ENCODE measurements at places on chromosomes 11 and 22.

- peak; percentile 94 for DNase-seq
Measured at GRCh38 chr22:30238661-30239487, 7.7 kb downstream of the LIF start.

GRCh38 chr11:60657888-60658287 lies 41.5 kb upstream of the MS4A8 start:
- DNase-seq = no peak

- peak; percentile 95 for DNase-seq
Measured at GRCh38 chr11:66510271-66510989, at the start of gene BBS1. Gene BBS1, plus strand, starts transcription at chr11:66510635. Its CDS starts 25 bp downstream, at chr11:66510660.

DNA sequence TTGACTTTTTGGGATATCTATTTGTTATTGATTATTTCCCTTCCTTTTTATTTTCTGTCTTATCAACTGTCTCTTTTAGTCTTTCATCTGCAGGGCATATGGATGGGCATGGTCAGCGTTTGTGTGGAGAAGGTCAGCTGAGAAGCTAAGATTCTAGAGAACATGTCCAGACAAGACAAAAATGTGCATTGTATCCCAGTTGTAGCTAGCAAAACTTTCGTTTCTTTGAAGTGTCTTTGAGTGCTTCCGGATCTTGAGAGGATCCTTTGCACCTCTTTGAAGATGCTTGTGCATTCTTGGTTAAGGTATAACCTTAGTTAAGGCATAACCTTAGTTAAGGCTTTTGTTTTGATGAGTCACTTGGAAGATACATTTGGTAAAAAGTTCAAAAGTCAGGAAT lies 329.9 kb upstream of the LRRC4C start:
- DNase-seq = no peak

DNA sequence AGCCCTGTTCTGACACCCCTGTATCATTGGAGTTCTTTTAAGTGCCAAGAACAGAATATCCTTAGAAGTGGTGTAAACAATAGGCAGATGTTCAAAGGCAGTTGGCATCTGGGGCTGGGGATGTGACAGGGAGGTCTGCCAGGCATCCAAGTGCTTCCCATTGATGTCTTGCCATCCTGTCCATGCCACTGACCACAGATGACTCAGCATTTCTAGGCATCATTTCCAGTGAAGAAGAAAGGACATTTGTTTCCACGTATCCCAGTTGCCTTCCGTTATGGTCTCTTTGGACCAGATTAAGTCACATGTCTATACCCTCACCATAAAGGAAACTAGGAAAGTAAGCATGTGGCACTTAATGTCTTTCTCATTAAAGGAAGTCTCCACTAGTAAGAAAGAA lies 76.7 kb upstream of the BARX2 start:
- no peak for DNase-seq

DNA sequence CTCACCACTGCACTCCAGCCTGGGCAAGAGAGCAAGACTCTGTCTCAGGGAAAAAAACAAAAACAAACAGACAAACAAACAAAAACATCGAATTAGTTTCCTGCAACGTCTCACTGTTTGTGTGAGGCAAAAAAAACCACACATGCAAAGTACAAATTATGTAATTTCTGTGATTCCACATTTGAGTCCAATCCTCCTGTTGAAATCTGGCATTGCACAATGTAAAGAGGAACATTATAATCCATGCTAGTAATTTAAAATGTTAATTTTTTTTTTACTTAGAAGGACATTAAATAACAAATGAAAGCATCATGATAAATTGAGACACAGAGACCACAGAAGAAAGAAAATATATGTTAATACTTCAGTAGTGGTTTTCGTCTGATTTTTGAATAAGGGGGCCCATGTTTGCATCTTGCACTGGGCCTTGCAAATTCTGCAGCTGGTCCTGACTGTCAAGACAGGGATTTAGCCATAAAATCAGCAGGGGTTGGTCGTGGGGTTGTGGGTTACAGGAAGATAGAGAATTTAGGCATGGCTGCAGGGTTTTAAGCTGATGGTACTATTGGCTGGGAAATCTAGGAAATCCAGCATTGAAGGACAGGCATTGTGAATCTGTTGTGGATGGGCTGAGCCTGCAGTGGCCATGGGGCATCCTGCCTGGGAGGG lies 102.6 kb upstream of the ALDH3B2 start:
- no peak for DNase-seq
